ENCODE measurements at places on chromosomes 7 and 10.
A peak's percentile ranks its signal among the peaks of the same experiment; 100 is the strongest.

- no peak for DNase-seq
Measured at GRCh38 chr7:40824461-40824860, 689.7 kb downstream of the SUGCT start.

- DNase-seq = no peak
Measured at GRCh38 chr7:147477526-147477925, 1113.0 kb upstream of the C7orf33 start.

GRCh38 chr7:106979551-106980357 is 64.8 kb upstream of the PRKAR2B start:
- no peak for DNase-seq

- no peak for DNase-seq
Measured at GRCh38 chr7:139571651-139572050, 48.2 kb downstream of the CLEC2L start.

GRCh38 chr10:69728335-69728870 is 73.3 kb upstream of the COL13A1 start:
- DNase-seq = peak; percentile 68
